ENCODE measurements at places on chromosomes 4 and X. TPM values are rescaled to one million over a fixed set of nuclear protein-coding genes. Genes with fewer than 3 reads are reported as not detected.

The YIPF7 gene
- not detected for total RNA-seq

The RAI2 gene
- 5.4 TPM for total RNA-seq

The OTOP1 gene
- not detected for total RNA-seq

The STARD8 gene
- 0.70 TPM for total RNA-seq

The SSX4B gene
- not detected for total RNA-seq

The SLC26A1 gene
- total RNA-seq, result 0.83 TPM

DNA sequence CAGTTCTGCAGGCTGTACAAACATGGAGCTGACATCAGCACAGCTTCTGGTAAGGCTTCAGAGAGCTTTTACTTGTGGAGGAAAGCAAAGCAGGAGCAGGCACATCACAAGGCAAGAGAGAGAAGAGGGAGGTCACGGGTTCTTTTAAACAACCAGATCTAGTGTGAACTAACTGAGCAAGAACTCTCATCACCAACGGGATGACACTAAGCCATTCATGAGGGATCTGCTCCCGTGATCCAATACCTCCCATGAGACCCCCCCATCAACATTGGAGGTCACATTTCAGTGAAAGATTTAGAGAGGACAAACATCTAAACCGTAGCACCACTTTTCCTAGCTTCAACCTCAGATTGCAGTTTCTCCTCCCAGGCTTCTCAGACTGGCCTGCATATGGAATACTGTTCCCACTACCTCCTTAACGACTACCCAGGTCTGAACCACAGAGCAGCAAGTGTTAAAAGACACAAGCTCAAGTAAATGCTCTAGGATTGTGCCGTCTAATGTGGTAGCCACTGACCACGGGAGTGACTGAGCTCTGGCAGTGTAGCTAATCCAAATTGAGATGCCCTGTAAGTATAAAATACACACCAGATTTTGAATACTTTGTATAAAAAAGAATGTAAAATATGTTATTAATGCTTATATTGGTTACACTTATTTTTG lies 192.7 kb downstream of the PTTG2 start:
- DNase-seq, result no peak

DNA sequence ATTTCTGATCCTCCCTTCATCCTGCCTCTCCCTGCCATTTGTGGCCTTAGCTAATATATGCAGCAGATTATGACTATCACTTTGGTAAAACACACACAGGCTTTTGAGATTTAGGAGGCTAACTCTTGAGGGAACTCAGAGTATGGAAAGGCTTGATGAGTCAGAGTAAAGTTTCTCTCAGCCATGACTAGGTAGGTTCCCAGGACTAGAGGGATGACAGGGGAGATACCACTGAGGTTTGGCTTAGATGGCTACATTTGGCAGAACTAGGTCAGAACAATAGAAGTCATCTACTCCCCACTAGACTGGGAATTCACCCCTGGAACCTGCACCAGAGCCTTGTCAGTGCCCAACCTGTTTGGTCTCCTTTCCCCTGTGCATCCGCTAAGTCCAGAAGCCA lies 585.7 kb downstream of the TLL1 start:
- no peak for DNase-seq

DNA sequence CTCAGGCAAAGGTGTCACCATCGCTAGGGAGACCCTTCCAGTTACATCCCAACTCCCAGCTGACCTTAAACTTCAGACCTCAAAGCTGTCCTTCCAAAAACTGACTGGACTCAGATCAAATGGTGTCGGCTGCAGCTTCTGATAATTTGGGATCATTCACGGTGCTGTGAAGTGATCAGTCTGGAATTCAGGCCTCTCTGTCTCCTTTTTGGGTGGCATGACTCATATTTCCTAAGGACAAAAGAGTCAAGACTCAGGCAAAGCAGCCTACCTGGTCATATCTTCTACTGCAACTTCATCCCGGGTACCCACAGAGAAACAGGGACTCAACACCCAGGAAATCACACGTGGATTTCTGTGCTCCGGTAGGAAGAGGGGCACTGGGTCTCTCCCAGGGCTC lies 87.6 kb downstream of the SORCS2 start:
- DNase-seq, result no peak

- DNase-seq, result no peak
These were observed 293.7 kb downstream of the PPP1R2C start for GRCh38 chrX:42484233-42484632.

DNA sequence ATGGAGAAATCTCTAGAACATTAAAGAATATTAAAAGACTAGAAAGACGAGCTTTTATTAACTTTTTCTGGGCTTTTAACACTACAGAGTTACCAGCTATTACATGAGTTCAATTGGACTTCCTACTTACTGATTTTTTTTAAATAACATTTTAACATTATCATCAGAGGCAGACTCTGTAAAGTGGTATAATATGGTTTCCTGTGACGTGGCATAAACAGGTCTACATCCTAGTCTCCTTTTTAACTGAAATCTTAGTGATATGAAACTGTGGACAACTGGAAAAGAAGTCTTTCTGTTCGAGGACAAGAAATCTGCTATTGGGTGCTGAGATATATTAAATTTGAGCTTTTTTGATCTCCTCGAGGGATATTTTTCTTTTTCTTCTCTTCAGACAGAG lies 48.7 kb upstream of the ABCG2 start:
- DNase-seq, result no peak

- DNase-seq, result no peak
These were observed 20.2 kb downstream of the IRAK1 start for GRCh38 chrX:153999359-154000037.
